ENCODE measurements at places on chromosomes 2 and 18.

DNA sequence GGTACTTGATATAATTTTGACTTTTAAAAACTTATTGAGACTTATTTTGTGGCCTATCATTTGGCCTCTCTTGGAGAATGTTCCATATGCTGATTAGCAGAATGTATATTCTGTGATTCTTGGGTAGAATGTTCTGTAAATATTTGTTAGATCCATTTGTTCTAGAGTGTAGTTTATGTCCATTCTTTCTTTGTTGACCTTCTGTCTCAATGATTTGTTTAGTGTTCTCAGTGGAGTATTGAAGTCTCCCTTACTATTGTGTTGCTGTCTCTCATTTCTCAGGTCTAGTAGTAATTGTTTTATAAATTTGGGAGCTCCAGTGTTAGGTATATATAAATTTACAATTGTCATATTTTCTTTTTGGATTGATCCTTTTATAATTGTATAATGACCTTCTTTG is 349.6 kb upstream of the CWC22 start:
- DNase-seq, result no peak

GRCh38 chr2:67726416-67726815 is 329.3 kb downstream of the ETAA1 start:
- no peak for DNase-seq

DNA sequence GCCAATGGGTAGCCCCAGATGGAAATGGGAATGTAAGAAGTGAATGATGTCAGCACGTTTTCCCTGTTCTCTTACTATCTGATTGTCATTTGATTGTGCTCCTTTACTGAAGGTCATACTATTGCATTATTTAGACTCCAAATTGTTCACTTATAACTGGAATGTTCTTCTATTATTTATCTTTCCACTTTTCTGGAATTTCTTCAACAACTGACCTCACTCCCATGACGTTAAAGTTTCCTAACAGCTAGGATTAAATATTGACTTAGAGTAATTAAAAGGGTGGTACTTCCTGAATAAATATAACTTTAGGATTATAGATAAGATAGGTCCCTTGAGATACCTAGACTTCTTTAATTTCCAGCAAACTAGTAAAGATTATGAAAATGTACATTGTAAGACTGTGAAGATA is 10.9 kb upstream of the GULP1 start:
- DNase-seq, result no peak

- no peak for DNase-seq
These were observed 16.7 kb downstream of the ZNF638 start for GRCh38 chr2:71348302-71348701.

GRCh38 chr2:210954386-210954907 is 398.0 kb downstream of the CPS1 start:
- DNase-seq, result no peak

Data from GM13977 (cell line).